Activated CD8-positive, alpha-beta T cell treated with anti-CD3 and anti-CD28 coated beads for 36 hours (primary cell): ENCODE measurements at places on chromosomes 4 and X.

GRCh38 chr4:188190461-188190860, 51.2 kb downstream of the TRIML1 start:
- DNase-seq = no peak

DNA sequence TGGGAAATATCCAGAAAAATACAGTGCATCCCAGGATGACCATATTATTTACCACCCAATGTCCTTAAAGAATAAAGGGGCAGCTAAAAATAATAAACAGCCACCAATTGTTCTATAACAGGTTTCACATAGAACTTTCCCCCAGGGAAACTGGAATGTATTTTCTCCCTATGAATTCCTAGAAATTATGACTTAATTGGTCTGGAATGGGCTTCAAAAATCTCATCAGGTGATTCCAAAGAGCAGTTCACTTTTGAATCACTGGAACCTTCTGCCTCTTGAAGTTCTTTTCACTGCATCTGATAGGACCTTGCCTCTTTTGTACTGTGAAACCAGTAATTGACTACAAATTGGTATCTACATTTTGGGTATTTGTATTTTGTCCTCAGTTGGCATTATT, 119.3 kb downstream of the ZNF330 start:
- no peak for DNase-seq

- DNase-seq = no peak
These were observed 56.6 kb downstream of the DKK2 start for GRCh38 chr4:106979476-106979875.

DNA sequence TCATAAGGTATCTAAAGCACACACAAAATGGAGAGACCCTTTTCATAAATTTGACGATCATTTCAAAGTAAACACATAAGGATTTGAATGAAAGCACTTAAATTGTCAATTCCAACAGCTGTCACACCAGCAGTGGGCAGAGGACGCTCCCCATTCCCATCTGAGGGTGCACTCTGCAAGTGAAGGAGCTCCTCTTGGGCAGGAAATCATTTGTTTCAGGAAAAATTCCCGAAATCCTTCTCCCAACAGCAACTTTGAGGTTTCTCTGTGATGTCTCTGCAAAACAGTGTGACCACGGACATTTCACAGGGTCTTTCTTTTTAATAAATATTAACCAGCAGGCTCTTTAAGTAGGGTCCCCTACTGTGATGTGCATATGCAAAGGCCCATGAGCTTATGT, 111.0 kb downstream of the EPHA5 start:
- no peak for DNase-seq

- DNase-seq = no peak
These were observed 295.3 kb downstream of the MID1IP1 start for GRCh38 chrX:39096599-39096998.

DNA sequence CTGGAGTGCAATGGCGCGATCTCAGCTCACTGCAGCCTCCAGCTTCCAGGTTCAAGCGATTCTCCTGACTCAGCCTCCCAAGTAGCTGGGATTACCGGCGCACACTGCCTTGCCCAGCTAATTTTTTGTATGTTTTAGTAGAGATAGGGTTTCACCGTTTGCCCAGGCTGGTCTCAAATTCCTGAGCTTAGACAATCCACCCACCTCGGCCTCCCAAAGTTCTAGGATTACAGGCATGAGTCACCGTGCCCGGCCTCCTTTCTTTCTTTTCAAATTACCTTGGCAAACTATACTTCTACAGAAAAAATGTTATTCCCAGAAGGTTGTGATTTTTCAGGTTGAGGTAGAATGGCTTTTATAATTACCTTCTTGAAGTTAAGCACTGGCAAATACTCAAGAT, 321.9 kb upstream of the PRPS2 start:
- DNase-seq = no peak

DNA sequence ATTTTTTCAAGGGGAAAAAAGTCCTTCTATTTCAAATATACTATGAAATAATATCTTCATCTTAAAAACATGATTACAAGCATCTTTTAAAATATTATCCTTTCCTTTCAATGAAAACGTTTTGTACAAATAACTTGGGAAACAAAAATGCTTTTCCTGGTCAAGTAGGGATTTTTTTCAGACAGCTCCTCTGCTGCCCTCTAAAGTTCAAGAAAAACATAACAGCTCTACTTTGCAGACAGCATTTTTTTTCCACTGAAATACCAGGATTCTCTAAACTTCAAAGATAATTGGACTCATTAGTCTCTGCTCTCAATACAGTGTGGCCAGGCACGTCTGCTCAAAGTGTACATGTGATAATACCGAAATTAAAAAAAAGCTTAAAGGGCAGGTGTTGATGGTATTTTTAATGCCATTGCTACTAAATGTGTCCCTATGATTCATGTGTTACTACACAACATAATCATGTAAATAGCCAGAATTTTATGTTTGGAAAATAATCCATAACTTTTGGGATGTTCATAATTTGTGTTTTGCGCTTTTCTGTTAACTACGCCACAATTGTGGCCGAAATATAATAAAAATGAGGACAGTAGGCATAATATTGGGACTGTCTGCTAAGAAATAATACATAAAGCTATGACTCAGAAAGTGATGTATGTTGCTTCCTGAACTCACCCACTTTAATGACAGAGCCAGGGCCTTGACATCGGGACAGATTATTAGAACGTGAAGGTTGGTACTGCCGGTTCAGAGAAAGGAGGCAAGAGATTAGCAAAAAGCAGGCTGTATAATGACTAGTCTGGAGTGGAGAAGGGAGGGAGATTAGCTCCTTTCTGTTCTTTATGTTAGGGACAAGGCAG, 478.9 kb downstream of the KCNIP4 start:
- DNase-seq = no peak

DNA sequence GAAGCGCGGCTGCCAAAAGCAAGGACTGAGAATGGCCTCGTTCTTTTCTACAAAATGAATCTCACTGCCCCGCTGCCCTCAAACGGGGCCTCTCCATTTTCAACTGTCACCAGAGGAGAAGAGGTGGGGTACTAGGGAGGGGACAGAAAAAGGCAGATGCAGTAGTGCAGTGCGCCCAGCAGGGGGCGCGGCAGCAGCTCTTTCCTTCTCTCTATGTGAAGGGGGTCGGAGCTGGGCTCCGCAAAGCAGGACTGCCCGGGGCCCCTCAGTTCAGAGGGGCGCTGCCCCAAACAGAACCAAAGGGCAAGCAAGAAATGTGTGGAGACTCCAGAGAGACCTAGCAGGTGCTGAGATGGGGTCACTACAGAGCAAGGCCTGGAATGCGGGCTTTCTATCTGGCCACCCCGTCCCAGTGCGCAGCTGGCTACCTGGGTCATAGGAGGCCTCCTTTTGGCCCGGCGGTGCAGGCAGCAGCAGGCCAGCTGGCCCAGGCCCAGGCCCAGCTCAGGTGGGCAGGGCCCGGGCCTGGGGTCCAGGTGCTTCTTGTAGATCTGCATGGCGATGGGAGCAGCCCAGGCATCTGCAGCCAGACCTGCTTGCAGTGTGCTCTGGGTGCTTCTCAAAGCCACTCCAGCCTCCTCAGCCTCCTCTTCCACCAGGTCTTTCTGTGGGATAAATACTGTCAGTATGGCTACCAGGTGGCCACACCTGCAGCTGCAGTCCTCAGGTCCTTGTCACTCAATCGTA, 5.9 kb downstream of the IRAK1 start:
- peak; percentile 50 for DNase-seq

DNA sequence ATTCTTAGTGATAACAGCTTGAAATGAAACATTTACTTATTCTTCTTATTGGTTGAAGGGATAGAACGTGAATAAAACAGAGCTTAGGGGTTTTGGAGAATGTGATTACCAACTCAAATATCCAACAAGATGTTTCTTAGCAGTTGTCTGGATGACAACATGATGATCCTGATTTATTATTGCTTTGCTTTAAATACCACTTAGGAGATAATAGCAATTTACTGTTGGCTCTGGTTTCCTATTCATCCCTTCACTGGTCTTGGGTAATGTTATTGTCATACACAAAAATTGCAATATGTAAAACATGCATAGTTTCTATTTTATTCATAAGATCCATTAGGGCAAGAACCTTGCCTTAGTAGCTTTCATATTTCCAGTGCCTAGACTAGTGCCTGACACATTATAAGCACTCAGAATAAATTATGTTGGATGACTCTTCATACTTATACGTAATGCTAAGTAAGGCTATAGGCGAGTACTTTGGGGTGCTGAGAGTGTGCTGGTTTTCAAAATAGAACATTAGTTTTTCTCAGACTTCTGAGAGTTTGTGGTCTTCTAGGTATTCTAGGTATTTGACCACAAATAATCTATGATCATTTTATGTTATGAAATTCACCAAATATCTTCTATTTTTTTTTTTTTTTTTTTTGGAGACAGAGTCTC, 58.6 kb upstream of the PGRMC2 start:
- DNase-seq = no peak

DNA sequence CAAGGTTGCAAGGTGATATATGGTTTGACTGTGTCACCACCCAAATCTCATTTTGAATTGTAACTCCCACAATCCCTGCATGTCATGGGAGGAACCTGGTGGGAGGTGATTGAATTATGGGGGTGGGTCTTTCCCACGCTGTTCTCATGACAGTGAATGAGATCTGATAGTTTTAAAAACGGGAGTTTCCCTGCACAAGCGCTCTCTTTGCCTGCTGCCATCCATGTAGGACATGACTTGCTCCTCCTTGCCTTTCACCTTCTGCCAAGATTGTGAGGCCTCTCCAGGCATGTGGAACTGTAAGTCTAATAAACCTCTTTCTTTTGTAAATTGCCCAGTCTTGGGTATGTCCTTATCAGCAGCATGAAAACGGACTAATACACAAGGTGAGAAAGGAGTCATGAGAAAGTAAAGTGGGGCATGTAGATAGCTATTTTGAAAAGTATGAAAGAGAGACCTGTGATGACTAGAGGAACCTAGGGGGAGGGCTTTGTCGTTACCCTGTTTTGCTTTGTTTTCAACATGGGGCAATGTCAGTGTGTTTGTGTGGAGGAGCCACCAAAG, 6.3 kb downstream of the ZBTB49 start:
- no peak for DNase-seq

DNA sequence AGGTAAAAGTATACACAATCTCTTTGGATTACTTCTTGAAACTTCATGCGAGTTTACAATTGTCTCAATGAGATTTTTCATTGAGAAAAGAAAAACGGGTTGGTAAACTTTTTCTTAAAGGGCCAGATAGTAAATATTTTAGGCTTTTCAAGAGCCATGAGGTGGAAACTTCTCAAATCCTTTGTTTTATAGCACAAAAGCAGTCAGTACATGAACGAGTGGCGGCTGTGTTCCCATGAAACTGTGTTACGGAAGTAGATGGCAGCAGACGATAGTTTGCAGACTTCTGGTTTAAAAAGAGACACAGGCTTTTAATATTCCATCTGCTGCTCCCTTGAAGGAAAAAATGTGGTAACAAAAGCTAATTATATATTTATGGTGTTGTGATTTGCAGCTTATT, 332.0 kb downstream of the TENM3 start:
- DNase-seq = no peak

DNA sequence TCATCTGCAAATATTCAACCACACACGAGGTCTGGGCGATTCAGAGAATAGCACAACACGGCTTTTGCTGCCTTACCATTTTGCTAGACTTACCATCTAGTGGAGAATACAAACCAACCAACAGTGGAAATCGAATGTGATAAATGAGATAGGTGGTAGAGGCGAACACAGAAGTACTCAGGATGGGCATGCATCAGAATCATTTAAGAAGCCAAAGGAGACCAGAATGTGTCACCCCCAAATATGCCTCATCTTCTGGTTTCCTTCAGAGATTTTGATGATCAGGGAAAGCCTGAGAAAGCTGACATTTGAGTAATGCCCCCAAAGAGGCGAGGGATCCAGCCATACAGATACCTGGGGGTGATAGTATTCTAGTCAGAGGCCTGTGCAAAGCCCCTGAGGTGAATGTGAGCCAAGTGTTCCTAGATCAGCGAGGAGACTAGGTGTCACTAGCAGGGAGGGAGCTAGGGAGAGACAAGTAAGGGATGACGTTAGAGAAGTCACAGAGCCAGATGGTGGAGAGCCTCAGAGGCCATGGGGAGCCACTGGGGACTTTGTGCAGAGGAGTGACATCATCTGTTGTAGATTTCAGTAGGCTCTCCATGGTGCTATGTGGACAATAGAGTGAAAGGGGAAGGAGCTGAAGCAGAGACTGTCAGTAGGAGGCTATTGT, 1.7 kb downstream of the MTMR1 start:
- peak; percentile 62 for DNase-seq

GRCh38 chr4:57114973-57115372, 4.8 kb upstream of the IGFBP7 start:
- DNase-seq = no peak

DNA sequence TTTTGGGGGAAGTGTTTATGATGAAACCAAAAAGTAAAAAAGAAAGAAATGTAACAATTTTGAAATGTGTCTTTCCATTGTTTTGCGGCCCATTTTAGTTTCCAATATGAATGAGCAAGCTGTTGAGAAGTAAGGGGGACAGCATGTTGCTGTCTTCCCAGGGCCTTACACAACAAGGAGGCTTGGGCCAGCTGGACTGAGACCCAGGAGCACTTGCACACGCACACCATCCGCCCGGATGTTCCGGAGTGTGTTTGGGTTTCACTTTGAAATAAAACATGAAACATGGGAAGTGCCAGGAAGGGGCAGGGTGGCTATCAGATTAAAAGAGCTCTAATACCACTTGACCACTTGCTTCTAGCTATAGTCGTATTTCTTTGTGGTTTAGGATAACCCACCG, 144.4 kb downstream of the NHS start:
- no peak for DNase-seq

DNA sequence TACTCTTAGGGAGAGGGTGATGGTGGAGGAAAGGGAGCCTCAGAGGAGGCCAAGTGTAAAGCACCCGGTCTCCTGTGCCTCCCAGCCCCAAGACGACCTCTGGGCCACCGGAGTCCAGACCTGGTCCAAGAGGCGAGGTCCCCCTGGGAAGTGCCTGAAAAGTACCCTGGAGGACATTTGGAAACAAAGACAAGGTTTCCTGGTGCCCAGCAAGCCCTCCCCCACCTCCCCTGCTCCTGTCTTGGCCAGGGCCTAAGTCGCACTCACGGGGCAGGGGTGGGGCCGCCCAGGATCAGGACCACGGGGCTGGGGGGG, 532 bp upstream of the SH3BP2 start:
- DNase-seq = no peak

DNA sequence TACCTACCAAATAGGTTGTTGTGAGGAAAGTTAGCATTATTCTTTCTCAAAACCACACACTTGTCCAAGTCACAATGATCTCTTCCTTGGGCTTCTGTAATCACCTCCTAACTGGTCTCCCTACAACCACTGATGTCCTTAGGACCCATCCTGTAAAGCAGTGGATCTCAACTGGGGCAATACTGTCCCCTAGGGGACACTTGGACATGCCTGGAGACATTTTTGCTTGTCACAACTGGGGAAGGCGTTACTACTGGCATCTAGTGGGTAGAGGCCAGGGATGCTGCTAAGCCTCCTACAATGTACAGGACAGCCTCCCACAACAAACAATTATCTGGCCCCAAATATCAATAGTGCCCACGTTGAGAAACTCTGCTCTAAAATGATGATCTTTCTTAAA, 118.7 kb upstream of the AP1S2 start:
- peak; percentile 52 for DNase-seq

DNA sequence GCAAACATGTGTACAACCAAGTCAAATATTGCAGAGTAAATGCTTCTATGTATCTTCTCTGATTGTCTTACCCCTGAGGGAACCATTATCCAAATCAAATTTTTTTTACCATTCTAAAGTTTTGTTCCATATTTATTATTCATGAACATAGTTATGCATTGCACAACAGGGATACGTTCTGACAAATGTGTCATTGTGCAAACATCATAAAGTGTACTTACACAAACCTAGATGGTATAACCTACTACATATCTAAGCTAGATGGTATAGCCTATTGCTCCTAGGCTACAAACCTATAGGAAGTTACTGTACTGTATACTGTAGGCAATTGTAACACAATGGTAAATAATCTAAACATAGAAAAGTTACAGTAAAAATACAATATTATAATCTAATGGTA, 23.4 kb downstream of the BEX3 start:
- no peak for DNase-seq
